Fibroblast of pulmonary artery (primary cell): ENCODE measurements at places on chromosomes 4 and X.

- no peak for DNase-seq
Measured at GRCh38 chr4:41359422-41359775, 102.7 kb downstream of the UCHL1 start.

DNA sequence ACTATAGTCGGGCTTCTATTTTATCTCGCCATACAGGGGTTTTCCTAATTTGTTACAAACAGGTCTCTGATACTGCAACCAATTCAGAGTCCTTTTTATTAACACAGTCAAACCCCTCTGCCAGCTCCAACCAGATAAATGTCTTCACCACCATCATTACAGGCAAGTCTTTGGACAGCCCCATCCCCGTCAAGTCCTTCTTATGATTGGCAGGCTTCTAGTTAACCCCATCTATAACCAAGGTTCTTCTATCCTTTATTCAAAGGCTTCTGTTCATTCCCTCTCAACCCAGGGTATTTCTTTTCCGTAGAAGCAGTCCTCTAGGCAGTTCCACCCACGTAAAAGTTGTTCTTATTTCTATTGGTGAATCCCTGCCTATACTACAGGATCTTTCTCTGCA lies 29.9 kb upstream of the FOXR2 start:
- DNase-seq: no peak

DNA sequence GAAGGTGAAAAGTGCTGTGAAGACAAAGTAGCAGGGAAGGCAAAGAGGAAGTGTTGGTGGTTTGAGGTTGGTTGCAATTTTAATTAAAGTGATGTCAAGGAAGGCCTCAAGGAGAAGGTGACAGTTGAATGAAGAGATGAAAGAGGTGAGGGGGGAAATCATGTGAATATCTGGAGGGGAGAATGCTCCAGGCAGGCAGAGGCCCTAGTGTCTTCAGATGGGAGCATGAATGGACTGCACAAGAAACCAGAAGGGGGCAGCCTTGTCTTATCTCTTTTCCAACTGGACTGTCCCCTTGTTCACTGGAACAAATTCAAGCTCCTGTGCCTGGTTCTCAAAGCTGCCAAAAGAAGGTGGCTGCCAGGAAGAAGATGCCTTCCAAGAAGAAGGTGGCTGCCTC lies 68.4 kb downstream of the MAOB start:
- DNase-seq: peak; percentile 14

- DNase-seq: peak; percentile 86
Measured at GRCh38 chr4:1130316-1131186, 17.2 kb upstream of the RNF212 start.

- DNase-seq: no peak
Measured at GRCh38 chr4:108193886-108194672, 25.3 kb upstream of the LEF1 start.

GRCh38 chrX:133580625-133581024 lies 165.3 kb upstream of the GPC4 start:
- no peak for DNase-seq

DNA sequence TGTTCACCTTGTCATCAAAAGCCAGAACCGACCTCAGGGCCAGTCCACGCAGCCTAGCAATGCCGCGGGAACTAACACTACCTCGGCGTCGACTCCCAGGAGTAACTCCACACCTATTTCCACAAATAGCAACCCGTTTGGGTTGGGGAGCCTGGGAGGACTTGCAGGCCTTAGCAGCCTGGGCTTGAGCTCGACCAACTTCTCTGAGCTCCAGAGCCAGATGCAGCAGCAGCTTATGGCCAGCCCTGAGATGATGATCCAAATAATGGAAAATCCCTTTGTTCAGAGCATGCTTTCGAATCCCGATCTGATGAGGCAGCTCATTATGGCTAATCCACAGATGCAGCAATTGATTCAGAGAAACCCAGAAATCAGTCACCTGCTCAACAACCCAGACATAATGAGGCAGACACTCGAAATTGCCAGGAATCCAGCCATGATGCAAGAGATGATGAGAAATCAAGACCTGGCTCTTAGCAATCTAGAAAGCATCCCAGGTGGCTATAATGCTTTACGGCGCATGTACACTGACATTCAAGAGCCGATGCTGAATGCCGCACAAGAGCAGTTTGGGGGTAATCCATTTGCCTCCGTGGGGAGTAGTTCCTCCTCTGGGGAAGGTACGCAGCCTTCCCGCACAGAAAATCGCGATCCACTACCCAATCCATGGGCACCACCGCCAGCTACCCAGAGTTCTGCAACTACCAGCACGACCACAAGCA lies 898 bp downstream of the UBQLN2 start:
- peak; percentile 18 for DNase-seq

DNA sequence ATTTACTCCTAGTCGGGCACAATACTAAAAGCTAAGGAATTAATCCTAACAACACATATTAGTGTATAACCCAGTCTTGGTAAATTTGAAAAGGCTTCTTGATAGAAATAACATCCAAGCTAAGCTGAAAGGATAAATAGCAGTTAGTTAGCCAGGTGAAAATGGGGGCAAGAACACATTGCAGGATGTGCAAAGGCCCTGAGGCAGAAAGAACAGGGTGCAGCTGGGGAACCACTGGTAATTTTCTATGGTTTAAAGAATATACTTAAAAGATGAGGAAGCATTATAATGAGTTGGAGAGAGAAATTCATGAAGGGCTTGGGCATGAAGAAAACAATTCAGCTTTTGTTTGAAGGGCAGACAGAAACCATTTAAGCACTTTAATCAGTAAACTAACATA lies 689.0 kb downstream of the ADGRL3 start:
- DNase-seq: no peak

DNA sequence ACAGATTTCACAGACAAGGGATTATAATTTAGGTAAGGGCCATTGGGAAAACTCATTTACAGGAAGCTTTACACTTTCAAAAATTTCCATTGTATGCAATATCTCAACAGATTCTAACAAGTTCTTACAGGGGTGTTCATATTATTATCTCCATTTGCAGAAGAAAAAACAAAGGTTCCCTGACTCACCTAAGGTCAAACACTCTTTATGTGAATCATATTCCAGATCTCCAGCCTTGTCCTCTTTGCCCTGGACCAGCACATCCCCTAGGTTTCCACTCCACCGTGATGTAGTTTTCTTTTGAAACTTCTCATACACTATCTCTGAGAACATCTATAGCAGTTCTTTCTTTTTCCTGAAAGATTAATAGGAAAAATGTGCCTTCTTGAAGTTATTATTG lies 96.4 kb upstream of the HS3ST1 start:
- no peak for DNase-seq

GRCh38 chrX:44775726-44776125 lies 68.1 kb upstream of the DUSP21 start:
- no peak for DNase-seq

GRCh38 chr4:116066711-116067245 lies 953.4 kb upstream of the NDST4 start:
- DNase-seq: no peak

DNA sequence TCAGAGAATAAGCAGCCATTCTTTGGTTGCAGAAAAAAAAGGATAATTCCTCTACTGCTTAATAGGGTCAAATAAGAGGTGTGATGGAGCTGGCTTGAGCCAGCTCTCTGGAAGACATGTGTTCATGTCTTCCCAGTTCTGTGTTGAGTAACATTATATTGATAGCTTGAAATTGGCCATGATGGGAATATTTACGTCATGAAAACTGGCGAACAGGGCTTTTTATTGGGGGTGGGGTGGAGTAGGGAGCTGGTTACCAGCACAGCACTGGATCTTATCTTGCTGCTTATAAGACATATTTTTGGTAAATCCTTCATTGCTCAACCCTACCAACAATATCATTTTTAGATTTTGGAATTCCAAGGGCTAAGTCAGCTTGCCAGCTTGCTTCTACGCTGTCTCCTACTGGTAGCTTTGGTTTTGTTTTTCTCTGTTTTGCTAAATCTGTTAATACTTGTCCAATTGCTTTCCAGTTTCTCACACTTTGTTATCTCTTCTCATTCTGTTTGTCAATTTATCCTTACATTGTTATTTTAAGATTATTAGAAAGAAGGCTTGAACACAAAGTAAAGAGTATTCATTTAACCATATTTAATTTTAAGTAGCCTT lies 25.3 kb upstream of the GBA3 start:
- DNase-seq: peak; percentile 62

GRCh38 chrX:19705196-19705769 lies 182.1 kb downstream of the SH3KBP1 start:
- DNase-seq: peak; percentile 38

DNA sequence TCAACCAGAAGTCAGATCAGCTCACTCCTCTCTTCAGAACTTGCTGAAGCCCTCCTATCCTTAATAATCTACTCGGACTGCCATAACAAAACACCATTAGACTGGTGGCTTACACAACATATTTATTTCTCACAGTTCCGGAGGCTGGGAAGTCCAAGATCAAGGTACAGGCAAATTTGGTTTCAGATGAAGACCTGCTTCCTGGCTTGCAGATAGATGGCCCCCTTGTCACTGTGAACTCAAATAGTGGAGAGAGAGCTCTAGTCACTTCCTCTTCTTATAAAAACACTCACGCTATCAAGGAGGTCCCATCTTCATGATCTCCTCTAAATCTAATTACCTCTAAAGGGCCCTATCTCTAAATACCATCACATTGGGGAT lies 125.1 kb downstream of the CAMK2D start:
- no peak for DNase-seq

GRCh38 chrX:56397636-56398035 lies 165.5 kb downstream of the KLF8 start:
- no peak for DNase-seq

- peak; percentile 29 for DNase-seq
Measured at GRCh38 chr4:110122201-110122600, 76.2 kb downstream of the ELOVL6 start.

GRCh38 chrX:21840193-21840545 lies 752 bp downstream of the MBTPS2 start:
- no peak for DNase-seq

- DNase-seq: no peak
Measured at GRCh38 chr4:7799736-7800135, 139.9 kb downstream of the AFAP1 start.

DNA sequence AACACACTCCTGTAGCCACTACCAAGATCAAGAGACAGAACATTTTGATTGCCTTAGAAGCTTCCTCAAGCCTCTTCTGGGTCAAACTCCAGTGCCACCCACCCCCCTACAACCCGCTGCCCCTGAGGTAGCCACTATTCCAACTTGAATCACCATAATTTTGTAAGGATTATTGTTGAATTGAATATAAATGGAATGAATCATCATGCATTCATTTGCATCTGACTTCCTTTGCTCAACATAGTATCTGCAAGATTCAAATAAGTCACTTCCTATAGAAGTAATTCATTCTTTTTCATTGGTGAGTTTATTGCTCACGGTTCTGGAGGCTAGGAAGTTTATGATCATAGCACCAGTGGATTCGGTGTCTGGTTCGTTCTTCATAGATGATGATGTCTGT lies 364.2 kb downstream of the SLITRK2 start:
- no peak for DNase-seq

GRCh38 chr4:137800861-137801260 lies 268.6 kb upstream of the PCDH18 start:
- no peak for DNase-seq

GRCh38 chrX:150730719-150731118 lies 37.5 kb downstream of the MTMR1 start:
- DNase-seq: no peak

DNA sequence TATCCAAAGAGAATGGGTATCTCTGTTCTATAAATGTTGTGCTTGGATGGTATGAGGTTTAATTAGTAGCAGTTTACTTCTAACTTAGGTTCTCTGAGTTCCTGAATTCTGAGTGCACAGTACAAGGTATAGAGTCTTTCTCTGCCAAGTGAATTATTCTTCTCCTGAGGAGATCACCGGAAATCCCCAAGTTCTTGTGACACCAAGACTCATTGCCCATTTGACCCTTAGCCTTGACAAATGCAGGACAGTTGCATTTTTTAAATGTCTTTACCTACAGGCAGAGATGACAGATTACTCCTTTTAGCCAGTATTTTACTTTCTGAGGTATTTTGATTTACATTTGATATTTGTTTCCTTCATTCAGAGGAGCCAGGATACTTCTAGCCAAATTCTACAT lies 72.9 kb downstream of the MAOA start:
- DNase-seq: no peak

DNA sequence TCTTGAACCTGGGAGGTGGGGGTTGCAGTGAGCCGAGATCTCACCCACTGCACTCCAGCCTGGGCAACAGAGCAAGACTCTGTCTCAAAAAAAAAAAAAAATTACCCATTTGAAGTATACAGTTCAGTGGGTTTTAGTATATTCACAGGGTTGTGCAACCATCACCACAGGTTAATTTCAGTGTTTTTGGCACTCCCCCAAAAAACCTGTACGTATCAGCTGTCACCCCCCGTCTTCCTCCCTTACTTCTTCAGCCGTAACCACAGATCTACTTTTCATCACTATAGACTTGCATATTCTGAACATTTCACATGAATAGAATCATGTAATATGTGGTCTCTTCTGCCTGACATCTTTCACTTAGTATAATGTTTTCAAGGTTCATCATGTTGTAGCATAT lies 11.7 kb upstream of the PTTG2 start:
- no peak for DNase-seq

- no peak for DNase-seq
Measured at GRCh38 chr4:172980219-172980618, 188.4 kb upstream of the GALNT7 start.
